ENCODE measurements at places on chromosomes 2 and 18. TPM values are rescaled to one million over a fixed set of nuclear protein-coding genes. Genes with fewer than 3 reads are reported as not detected.
A peak's percentile ranks its signal among the peaks of the same experiment; 100 is the strongest.

GRCh38 chr18:79680100-79680879 lies 687 bp downstream of the CTDP1 start:
- peak; percentile 35 for DNase-seq

GRCh38 chr2:111169268-111169667 lies 48.6 kb downstream of the BCL2L11 start:
- no peak for DNase-seq

- DNase-seq: no peak
Measured at GRCh38 chr2:37689751-37690150, 18.3 kb upstream of the CDC42EP3 start.

C2orf80 gene
- total RNA-seq: not detected

DNA sequence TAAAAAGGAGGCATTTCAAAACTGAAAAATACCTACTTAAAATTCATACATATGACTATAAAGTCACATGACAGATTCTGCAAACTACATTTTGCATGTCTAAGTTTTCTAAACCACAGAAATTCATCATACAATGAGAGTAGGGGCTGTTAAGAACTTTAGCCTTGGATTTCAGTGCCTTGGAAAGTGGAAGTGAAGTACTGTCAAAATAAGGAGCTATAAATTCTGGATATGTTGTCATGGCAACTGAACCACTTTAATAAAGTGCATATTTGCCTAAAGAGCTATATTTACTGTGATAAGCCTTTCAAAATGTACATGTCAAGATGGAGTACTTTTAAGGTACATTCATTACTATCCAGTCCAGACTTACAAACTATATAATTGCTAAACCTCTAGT lies 227.1 kb downstream of the RAB3GAP1 start:
- no peak for DNase-seq

DNA sequence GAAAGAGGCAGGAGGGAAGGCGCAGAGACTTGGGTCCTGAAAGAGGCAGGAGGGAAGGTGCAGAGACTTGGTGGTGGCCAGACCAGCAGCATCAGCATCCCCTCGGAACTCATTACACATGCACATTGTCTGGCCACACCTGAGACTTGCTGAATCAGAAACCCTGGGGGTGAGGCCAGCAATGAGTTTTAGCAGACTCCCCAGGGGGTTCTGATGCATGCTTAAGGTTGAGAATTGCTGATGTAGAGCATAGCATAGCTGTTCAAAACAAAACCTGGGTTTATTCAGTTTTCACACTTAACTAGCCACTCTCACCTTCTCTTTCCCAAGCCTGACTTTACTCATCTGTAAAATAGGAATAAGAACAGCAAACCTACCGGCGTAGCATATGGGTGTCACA lies 122.9 kb downstream of the MRO start:
- DNase-seq: no peak

RIT2 gene
- total RNA-seq: not detected

DNA sequence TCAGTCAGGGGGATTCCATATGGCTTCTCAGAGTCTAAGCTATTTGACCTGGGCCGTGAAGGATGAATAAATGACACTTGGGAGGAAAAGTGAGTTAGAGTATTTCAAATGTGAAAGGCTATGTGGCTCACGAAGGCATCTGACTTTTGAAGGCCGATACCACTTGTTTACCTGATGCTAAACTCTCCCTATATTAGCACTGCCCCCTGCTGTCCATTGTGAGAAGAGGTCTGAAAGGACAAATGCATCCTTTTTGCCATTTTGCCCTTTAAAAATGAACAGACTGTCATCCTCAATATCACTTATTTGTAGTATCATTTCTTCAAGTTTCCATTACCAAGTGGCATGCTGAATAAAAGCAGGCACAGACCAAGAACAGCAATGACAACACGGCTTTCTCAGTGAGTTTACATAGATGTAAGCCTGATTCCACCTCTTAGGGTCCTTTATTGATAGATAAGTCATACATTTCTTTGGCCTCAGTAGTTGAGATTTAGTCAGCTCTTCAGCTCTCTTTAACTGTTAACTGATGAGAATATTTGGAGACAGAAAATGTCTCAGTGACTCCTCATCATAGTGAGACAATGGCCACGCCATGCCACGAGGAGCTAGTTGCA lies 40.1 kb downstream of the DOCK10 start:
- peak; percentile 70 for DNase-seq

GRCh38 chr2:121236101-121236640 lies 48.8 kb downstream of the TFCP2L1 start:
- no peak for DNase-seq

DNA sequence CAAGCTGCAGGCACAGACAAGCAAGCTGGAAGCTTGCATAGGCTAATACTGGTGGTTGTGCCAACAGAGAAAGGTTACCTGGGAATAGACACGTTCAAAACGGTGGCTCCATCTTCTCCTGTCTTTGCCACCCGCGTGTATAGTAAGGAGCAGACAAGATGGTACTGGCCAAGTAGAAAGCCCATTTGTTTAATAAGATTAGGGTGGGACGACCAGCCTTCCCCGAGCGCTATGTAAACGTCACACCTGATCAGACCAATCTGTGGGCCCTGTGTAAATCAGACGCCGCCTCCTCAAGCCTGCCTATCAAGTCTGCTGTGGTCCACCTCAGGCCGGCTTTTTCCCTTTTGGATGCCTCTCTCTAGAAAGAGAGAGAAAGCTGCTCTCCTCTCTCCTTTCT lies 189.2 kb downstream of the LAMA1 start:
- DNase-seq: no peak

GRCh38 chr2:151771599-151772358 lies 37.5 kb upstream of the NEB start:
- DNase-seq: no peak

DNA sequence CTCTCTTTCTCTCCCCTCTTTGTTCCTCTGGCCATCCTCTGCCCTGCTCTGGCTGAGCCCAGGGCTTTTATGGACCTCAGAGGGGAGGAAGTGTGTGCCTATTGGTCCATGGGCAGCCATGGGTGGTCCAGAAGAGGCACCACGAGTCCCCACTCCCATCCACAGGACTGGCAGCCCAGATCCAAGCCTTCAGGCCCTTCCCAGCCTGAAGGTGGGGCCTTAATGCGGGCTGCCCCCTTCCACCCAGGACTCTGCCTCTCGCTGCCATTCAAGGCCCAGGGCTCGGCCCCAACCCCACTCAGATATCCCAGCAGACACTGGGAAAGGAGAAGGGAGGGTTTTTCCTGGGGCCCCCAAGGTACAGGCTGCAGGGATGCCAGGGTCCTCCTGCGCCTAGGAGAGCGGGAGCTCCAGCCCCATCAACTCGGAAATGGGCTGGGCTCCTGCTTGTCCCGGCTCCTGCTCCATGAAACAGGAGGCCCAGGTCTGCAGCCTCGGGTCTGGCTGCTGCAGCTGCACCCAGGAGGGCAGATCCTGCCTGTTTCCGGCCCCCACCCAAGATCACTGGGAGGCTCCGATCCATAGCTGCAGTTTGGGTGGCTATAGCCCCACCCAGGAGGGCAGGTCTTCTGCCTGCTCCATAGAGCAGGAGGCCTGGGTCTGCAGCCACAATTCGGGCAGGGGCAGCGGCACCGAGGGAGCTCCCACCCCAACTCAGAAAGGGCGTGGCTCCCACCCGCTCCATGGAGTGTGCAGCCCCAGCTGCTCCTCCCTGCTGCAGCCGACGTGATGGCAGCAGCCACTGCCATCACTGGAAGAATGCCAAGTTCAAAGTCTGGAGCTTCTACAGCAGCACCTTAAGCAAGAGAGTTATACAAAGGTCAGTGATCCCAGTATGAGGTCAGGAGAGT lies 116.6 kb upstream of the RBBP8 start:
- DNase-seq: no peak

DNA sequence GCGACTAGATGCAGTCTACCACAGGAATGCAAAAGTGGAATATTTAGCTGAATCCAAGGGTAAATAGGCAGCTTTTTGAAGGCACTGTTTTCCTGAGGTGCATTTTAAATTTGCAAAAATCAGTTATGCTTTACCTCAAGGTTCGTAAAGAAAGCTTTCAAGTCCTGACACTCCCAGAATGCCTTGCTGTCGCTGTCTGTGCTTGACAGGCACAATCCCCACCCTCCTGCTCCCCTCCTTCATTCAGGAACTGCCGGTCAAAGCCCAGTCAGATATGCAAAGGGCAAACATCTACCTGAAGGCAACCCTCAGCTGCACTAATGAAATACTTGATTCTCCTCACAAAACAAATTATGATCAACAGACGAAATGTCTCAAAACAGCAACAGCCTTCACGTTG lies 97.4 kb upstream of the DDX18 start:
- no peak for DNase-seq

GKN2 gene
- not detected for total RNA-seq

DNA sequence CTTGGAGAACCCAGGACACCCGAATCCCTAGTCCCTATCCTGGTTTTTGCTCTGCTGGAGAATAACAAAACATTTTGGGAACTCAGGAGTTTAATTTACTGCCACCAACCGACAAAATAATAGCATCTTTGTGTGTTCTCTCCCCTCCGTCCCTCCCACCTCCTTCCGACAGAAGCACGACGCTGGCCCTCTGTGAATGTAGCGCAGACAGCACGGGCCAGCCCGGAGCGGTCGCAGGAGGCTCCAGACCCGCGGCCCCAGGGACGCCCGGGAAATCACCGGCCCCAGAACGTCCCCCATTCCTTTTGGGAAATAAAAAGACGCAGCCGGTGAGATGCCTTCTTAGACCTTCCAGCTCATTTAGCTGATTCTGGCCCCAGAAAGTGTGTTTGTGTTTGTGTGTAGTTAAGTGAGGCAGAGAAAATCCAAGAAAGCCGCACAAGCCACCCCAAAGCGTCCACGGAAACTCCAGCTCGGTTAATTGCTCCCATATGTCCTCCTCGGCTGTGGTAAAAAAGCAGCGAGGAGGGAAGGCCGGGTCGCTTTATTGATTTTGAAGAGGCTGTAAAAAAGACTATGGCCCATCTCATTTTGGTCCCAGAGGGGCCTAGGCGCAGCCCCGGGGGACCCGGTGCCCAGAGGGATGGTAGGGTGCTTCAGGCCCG lies 577 bp upstream of the TANC1 start:
- DNase-seq: no peak

- DNase-seq: no peak
Measured at GRCh38 chr2:125684256-125684655, 971.7 kb upstream of the GYPC start.

DNA sequence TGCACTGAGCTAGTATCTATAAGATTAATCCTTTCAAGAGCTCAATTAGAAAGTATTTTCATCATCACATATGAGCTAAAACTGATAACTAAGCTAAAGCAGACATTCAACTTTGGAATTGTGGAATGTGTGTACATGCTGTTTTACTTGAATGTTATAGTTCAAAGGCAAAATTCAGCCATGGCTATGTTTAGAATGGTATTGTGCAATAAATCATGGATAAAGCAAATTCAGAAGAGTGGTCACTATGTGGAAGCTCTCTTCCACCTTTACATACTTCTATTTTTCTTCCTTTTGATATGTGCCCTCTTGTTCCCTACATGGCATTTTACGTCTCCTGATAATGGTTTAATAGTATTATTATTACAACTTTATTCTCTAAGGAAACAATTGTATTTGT lies 1366.3 kb upstream of the LRRTM1 start:
- DNase-seq: no peak

EMILIN1 gene
- total RNA-seq: 0.52 TPM

GRCh38 chr18:22778996-22779395 lies 154.1 kb upstream of the RBBP8 start:
- DNase-seq: no peak

TCF23 gene
- total RNA-seq: 0.07 TPM

DNA sequence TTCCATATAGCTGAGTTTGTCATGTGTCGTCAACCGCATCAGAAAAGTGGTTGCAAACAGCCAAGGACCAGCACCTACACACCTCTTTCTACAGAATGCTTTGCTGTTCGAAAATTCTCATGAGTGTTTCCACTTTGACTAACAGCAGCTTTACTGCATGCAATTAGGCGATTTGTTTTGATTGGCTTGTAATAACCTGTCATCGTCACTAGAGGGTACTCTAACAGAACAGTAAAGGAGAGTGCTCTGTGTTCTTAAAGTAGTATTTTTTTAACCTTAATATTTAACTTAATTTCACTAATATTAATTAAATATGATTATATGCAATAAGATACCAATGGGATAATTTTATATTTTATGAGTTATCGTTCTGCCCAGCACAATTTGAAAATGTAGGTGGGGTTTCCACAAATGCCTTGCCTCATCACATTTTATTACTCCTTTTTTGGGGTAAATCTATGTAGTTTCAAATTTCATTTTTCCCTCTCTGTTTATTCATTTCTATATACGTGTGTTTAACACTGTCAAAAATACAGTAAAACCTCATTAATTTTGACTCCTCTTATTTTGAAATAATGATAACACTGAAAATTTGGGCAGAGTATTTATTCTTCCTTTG lies 502.2 kb downstream of the NRXN1 start:
- no peak for DNase-seq

GRCh38 chr2:19805266-19805665 lies 96.5 kb downstream of the TTC32 start:
- no peak for DNase-seq

GRCh38 chr2:70039366-70039765 lies 47.9 kb upstream of the PCBP1 start:
- no peak for DNase-seq

- DNase-seq: no peak
Measured at GRCh38 chr2:216700781-216701180, 5.4 kb upstream of the IGFBP5 start.

UGT1A5 gene
- not detected for total RNA-seq

GRCh38 chr18:21203126-21203525 lies 38.9 kb upstream of the GREB1L start:
- no peak for DNase-seq

- DNase-seq: no peak
Measured at GRCh38 chr2:7373156-7373555, 455.9 kb downstream of the RNF144A start.

DNA sequence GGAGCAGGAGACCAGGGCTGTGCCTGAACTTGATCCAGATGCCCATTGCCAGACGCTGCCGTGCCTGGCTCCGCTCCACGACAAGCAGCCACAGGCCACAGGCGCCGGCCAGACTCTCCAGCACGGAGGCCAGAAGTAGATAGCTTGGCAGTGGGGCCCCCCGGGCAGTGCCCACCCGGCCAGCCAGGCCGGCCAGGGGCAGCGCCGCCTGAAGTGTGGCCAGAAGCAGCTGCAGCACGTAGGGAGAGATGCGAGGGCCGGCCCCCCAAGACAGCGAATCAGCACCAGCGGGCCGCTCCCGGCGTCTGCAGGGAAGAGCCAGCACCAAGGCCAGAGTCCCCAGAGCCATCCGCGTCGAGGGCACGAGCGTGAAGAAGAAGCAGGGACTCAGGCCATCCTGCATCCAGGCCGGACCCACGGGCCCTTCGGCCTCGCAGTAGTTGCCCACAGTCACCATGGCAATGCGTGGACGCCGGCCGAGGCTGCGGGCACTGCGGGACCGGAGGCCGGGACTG lies 484 bp downstream of the ABCB6 start:
- peak; percentile 25 for DNase-seq
